ENCODE measurements at places on chromosomes 5 and 9. TPM values are rescaled to one million over a fixed set of nuclear protein-coding genes. Genes with fewer than 3 reads are reported as not detected.

SLC1A3 gene
- 105 TPM for total RNA-seq

TIMD4 gene
- not detected for total RNA-seq

NMUR2 gene
- total RNA-seq = 0.20 TPM

- no peak for DNase-seq
Observed at GRCh38 chr9:91580136-91580535, 156.5 kb upstream of the NFIL3 start.

DNA sequence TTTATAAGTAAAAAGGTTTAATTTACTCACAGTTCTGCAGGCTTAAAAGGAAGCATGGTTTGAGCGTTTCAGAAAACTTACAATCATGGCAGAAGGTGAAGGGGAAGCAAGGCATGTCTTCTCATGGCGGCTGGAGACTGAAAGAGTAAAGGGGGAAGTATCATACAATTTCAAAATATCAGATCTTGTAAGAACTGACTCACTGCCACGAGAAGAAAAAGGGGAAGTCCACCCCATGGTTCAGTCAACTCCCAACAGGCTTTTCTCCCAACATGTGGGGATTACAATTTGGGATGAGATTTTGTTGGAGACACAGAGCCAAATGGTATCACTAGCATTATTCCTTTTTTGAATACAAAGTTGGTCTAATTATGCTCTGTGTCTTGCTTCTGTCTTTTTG lies 627.9 kb upstream of the ST8SIA4 start:
- DNase-seq = no peak

- no peak for DNase-seq
Observed at GRCh38 chr9:33884856-33885701, 68.1 kb downstream of the UBE2R2 start.

GRCh38 chr5:110177729-110178128 lies 488.0 kb downstream of the MAN2A1 start:
- no peak for DNase-seq

- DNase-seq = no peak
Observed at GRCh38 chr5:106584268-106584667, 1086.5 kb downstream of the EFNA5 start.
